ENCODE measurements at places on chromosomes 6 and 20.

GRCh38 chr20:23125625-23126191 is 39.6 kb upstream of the CD93 start:
- DNase-seq, result peak; percentile 11

DNA sequence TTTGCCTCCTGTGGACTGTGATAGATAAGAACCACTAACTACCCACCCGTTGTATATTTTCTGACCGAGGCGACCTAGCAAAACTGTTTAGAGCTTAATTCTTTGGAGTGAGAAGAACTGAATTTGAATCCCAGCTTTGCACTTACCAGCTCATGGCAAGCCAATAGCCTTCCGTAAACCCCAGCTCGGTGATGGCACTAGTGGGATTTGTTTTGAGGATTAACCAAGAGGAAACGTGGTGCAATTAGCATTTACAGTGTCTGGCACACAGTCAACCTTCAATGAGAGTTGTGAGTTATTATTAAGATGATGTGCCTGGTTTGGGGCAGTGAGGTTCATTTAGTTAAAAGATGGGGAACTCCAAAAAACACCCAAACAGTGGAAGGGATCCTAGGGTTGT is 12.3 kb upstream of the DSP start:
- peak; percentile 34 for DNase-seq

DNA sequence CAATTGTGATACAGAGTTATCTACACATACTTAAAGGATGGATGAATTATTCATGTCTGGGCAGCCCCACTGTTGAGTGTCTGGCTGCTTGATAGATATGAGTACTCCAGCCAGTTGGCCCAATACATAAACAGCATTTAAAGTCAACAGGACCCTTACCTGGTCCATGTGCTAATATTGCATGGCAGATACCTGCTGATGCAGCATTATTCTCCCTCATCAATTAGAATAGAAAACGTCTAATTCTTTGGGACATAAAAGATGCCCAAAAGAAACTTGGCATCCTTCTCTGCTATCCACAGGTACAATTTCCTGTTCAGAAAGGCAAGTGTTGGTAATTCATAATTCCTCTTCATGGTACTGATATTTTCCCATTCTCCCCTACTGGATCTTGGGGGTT is 550.8 kb downstream of the TFAP2B start:
- DNase-seq, result no peak

DNA sequence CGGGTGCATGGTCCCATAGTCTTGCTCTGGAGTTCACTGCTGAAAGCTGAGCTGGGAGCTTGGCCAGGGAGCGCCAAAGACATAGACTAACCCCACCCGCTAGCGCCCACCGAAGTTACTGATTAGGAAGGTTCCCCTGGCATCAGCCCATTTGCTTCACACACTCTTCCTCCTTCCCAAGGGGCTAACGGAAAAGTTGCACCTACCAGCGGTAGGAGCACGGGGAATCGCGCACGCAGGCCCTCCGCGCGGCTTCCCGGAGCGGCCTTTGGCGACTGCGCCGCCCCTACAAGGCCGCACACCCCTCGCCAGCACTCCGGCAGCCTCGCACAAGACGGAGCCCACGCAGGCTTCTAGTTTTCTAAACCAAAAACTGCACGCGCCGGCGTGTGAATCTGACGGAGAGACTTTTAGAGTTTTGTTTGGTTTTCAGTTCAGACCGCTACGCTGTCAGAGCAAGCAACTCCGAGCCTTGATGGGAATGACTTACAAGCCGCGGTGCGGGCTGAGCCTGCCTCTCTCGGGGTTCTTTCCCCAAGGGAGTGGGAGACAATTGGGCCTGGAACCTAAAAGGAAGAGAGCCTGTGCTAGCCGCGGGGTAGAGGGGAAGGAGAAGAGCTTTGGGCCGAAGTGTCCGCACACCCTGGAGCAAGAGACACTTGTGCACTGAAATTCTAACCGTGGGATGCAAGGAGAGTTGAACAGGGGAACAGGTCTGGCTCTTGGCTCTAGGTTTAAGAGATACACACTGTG is 891 bp upstream of the POU3F2 start:
- peak; percentile 20 for DNase-seq

DNA sequence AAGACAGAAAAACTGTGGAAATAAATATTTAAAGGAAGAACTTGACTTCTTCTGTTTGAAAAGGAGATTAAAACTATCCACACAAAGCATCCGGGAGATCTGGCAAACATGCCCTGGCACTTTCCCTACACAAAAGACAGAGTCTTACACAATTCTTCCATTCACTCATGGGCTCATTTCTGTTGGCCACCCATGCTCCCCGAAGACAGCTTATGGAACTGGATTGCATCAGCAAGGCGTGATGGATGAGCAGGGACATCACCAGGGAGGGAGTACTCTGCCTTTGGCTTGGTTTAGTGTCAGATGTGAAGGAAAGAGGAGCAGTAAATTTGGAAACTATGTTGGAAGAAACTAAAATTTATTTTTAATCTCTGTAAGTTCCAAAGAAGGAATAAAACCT is 379.3 kb downstream of the CD109 start:
- DNase-seq, result peak; percentile 27

DNA sequence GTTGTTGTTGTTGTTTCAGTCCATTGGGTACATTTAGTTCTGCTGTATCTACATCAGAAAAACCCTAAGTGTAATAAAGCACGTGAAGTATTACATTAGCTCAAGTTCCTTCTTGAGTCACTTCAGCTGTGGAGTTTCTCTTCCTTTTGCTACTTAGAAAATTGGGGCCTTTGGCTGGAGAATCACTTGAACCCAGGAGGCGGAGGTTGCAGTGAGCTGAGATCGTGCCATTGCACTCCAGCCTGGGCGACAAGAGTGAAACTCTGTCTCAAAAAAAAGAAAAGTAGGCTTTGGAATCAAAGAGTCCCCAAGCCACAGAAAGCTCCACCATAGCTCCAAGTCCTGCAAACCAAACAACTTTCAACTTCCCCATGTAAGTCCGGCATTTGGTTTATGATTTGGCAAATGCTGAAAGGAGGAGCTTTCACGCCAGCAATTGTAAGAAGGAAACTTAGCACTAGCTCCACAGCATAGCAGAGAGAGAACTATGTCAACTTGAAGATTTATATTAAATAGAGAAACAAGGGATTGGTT is 56.5 kb upstream of the RNF144B start:
- DNase-seq, result no peak

GRCh38 chr6:28474441-28475219 is 31.3 kb upstream of the ZSCAN23 start:
- peak; percentile 86 for DNase-seq

- peak; percentile 41 for DNase-seq
Observed at GRCh38 chr6:52990342-52990741, 4.7 kb downstream of the GSTA4 start.

DNA sequence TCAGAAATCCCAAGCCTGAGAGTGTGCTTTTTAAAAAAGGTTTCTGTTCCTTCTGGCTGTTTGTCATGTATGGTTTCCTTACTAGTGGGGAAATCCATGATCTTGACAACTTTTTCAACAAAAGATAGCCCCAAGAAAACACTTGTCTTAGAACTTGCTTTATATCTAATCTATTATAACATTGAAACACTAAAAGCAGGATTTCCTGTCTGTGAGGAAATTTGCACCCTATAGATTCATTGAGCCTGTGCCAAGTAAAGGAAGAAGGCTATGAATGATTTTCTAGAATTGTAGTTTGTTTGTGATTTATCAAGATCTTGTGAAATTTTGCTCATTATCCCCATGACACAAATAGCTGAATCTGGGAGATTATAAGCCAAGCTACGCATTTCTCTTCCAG is 238.6 kb upstream of the RIN2 start:
- no peak for DNase-seq

- no peak for DNase-seq
Observed at GRCh38 chr6:18390476-18390875, 3.3 kb downstream of the RNF144B start.

DNA sequence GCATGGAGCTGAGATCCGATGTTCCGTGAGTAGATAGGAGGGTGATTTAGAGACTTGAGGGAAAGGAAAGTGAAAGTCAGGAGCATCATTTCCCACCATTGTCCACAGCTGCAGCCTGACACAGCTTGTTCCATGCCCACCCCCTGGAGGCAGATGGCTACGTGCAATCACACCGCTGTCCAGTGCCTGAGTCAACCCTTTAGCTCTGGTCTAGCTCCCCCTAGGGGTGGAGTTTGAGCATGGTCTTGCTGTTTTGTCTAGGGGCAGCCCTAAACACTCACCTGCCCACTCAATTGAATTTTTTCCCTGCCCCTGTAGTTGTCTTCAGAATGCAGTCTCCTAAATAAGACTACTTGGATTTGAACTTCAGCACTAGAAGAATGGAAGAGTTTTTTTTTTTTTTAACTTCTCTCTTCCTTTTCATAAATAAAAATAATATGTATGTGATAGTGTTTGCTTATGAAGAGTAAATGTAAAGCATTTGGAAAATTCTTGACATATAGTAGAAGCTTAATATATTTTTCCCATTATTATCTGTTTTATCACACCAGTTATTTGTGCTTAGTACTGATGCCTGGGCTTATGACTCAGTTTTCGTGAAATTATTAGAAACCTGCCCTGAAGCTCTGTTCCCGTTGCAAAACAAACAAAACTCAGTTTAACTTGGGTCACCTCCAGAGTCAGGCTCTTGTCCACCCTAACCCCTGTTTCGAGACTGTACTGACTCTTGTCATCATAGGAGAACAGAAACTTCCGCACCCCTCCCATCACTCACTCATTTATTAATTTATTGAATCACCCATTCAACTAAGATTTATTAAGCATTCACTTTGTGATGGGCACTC is 814.8 kb downstream of the MAFB start:
- peak; percentile 86 for DNase-seq

DNA sequence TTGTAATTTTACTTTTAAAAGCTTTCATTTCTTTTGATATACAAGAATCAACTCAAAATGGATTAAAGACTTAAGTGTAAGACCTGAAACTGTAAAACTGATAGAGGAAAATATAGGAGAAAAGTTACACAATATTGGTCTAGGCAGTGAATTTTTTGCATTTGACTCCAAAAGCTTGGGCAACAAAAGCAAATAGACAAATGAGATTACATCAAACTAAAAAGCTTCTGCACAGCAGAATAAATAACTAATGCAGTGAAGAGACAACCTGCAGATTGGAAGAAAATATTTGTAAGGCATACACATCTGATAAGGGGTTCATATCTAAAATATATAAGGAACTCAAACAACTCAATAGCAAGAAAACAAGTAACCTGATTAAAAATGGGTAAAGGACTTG is 3.0 kb downstream of the GABRR1 start:
- DNase-seq, result no peak

DNA sequence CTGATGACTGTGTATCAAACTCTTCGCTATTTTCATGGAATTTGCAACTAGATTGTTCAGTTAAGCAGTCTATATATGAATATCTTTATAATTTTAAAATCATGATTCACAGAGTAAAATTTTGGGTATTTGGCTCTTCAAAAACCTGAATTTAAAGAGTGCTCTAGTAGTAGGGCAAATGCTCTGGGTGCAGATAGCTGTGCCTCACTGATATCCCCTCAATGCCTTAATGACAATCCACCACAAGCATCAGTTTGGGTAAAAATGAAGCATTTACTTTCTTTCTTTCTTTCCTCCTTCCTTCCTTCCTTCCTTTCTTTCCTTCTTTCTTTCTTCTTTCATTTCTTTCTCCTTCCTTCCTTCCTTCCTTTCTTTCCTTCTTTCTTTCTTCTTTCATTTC is 239.7 kb downstream of the ADGRB3 start:
- DNase-seq, result no peak

DNA sequence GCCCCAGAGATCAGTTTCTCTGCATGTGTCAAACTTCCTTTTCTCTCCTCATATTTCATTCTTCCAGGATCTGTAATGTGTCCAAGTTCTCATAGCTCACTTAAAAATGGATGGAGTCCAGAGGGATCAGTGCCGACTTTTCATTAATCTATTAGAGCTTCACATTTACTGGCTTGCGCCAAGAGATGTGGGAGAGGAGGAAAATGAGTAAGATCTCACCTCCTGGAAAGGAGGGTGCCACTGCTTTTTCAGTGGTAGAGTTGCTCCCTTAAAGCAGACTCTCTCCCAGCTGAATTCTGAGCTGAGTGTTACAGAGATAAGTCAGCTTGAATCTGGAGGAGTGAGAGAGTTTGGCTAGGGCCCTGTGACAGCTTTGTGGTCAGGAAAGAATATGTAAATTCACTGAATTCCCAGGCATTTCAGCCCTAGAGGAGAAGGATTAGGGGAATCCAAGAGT is 175.9 kb downstream of the SOX4 start:
- peak; percentile 96 for DNase-seq

DNA sequence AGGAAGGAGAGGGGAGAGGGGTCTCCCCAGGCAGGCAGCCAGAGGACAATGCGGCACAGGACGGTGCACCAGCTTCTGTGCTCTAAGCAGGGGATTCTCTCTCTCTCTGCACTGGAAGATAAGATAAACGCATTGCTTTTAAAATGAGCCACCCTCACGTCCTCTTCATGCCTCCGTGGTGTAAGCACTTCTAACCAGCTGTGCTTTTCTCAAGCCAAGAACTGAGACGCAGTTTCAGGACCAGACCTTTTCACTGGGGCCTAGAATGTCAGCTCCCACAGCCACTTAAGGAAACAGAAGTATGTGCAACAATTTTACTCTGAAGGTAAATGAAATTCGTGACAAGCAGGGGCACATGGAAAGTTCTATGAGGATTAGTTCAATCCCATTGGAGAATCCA is 82.4 kb downstream of the PSMB1 start:
- DNase-seq, result no peak

DNA sequence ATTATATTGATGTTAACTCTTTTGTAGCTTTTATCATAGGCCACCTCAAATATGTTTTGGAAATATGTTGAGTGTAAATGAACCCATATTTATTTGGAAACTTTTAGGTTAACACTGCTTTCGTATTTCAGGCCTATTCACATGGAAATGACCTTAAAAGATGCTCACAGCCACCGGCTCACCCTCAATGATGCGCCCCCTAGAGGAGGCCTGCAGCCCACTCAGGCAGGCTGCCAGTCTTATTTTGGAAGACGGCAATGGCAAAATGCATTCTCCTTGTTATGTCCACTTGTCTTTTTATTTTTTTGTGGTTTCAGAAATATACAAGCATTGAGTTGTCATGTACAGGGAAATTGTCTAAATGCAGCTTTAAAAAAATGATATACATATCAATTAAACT is 869.7 kb downstream of the PHF3 start:
- no peak for DNase-seq

DNA sequence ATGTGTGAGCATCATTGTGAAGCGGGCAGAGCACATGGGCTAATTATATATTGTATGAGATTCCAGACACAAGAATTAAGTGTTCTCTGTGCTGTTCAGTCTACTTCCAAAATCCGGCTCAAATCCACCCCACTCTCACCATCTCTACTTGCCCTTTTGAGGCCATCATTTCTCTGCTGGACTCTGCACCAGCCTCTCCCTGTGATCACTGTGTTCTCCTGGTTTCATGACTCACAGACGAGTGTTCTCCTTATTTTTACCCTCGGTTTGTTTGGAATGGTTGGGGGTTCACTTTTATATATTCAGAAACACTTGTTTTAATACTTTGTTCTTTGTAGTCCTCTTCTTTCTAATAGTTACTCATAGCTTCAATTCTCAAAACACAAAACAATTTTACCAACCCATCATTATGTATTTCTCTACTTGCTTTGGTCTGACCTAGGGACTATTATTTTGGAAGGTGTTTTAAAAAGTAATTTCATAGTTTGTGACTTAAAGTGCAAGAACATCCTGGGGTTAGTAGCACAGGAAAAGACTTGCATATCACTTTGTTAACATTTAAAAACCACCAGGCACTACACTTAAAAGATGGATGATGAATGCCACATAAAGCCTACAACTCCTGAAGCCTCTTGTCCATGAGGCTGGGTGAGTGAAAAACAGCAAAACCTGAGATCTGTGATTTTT is 82.7 kb downstream of the UST start:
- no peak for DNase-seq

GRCh38 chr6:105995391-105995865 is 90.7 kb upstream of the PRDM1 start:
- DNase-seq, result no peak

Measured in EH (cell line).